NCI-H526 (cell line): ENCODE measurements at places on chromosomes 3 and 15.

GRCh38 chr3:113153499-113154107 is 57.8 kb upstream of the BOC start:
- no peak for DNase-seq

- DNase-seq, result no peak
These were observed 64.2 kb downstream of the ST3GAL6 start for GRCh38 chr3:98827221-98827920.

- DNase-seq, result no peak
These were observed 276.6 kb downstream of the UACA start for GRCh38 chr15:70486451-70487386.

DNA sequence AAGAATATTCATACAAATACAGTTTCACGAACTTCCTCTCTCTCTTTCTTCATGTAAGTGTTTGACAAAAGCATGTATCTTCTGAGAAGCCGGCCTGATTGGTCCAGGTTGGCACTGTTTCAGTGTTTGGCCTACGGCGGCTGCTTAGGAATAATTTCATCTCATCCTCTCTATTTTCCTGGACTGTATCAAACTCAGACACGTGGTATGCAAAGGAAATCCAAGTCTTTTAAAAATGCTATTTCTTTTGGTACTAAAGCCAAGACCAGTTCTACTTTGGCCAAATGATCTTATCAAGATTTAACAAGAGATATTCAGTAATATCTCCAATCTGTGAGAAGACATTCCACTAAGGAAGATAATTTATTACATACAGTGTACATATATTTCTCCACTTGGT is 152.8 kb downstream of the TIGIT start:
- peak; percentile 43 for DNase-seq

DNA sequence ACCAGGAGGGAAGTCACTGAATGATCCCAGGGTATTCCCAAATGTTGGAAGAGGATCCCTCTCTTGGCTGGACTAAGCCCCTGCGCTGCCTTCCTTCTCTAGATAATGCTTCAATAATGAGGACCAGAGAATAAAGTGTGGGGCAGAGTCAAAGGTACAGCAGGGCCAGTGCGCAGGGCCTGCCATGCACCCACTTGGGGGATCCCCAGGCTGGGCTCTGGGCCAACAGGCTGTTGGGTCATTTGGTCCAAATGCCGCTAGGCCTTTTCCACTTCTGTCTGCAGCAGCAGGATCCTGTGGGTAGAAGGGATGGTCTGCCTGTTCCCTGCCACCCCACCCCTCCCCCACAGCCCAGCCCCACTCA is 5.7 kb upstream of the CLK3 start:
- DNase-seq, result no peak

DNA sequence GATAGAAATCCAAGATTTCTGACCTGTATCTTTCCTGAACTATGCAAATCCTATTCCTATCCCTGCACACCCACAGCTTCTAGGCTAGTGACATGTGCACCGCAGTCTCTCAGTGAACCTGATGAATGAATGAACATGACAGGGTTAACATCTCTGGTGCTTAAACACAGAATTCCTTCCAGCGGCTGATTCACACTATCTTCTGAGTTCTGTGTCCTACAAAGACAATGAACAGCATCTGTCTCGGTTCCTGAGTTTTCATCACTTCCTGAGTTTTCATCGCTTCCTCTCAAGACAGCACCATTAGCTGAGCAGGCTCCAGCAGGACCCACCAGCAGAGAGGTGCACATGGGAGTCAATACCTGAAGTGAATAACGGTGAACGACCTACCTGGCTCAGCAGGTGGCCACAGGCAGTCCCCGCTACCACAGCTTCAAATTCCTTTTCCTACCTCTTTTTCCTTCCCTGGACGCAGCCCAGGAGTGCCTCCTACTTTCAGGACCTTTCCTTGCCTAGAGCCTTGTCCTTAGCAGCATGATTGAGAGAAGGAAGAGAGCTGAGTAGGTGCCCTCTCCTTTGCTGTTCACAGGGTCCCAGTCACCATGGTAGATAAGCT is 113.5 kb downstream of the IGF2BP2 start:
- no peak for DNase-seq

DNA sequence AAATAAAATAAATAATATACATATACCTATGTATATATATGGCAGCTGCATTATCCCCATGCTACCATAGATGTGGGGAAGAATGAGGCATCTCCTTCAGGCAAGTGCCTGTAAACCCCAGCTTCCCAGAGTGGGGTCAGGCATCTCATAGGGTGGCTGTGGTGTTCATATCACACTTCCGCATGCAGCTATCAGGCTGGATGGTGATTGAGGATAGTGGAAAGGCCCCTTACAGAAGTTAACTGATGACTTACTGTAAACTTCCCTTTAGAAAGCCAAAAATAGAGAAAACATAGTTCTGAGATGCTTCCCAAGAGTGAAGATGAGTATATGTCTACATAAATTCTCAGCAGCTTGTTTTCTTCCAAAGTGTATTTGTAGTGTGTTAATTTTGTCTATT is 3.5 kb upstream of the PP2D1 start:
- no peak for DNase-seq

DNA sequence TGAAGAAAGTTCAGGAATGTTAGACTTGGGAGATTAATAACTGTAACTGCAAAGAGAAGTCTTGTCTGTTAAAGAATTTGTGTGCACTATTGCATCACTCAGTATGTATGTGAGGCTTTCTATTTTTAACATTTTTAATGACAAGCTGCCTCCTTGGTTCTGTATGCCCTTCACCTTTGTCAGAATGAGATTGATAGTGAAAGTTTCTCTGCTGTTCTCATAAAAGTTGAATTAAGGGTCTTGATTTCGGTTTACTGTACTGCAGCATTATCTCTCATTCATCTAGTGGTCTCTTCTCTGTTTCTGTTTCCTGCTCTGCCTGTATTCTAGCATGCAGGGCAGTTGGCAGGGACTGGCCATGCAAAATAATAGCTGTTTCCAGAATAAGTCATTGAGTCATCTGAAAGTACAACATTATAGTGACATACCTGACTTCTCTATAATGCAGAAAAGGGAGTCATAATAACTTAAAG is 454.9 kb downstream of the IL5RA start:
- DNase-seq, result no peak

- DNase-seq, result no peak
These were observed 34.9 kb upstream of the LIMD1 start for GRCh38 chr3:45559560-45560118.

GRCh38 chr3:49638445-49638844 is 35.7 kb upstream of the APEH start:
- no peak for DNase-seq

GRCh38 chr3:85007195-85008094 is 48.7 kb downstream of the CADM2 start:
- peak; percentile 22 for DNase-seq

DNA sequence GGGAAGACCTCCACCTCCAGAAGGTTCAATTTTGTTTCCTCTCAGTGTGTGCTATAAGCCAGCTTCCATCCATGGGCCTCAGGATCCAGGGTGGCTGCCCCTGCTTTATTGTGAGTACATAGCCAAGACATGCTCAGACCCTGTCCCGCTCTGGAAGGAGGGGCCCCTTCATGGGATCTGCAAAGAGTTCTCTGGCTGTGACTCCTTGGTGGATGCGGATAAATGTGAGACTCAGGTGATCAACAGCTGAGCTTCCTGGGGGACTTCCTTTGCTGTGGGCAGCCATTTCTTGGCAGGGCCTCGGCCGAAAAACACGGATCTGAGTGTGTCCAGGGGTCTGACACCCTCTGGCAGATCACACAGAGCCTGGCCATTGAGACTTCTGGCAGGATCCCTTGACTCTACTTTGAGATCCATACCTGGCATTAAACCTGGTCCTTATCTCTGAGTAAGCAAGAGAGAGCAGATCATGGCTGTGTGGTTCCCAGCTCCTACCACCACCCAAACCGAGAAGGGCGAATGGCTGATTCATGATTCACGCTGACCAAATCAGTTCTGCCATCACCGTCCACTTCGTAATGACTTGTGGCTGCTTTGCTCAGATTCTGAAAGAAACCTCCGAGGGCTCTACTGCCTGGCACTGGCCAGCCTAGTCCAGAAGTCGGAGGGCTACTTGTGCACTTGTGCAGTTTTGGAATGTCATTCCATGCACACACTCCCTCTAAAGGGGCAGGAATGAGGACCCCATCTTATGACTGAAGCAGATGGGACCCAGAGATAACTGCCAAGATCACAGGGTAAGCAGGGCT is 68.1 kb downstream of the SENP2 start:
- DNase-seq, result no peak

DNA sequence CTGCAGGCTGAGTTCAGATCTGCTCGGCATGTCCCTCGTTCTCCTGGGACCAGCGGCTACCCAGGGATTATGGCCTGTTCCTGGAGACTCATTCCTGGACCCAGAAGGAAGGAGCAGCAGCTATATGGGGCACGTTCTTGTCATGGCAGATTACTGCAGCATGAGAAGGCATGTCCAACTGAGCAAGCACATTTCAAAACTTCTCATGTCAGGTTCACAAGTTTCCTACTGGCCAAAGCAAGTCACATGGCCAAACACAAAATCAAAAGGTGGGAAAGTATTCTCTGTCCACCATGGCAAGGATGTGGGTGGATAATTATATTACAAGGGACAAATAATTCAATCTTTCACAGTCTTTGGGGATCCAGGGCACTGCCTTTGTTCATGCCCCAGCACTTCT is 71.9 kb upstream of the C15orf39 start:
- DNase-seq, result no peak

DNA sequence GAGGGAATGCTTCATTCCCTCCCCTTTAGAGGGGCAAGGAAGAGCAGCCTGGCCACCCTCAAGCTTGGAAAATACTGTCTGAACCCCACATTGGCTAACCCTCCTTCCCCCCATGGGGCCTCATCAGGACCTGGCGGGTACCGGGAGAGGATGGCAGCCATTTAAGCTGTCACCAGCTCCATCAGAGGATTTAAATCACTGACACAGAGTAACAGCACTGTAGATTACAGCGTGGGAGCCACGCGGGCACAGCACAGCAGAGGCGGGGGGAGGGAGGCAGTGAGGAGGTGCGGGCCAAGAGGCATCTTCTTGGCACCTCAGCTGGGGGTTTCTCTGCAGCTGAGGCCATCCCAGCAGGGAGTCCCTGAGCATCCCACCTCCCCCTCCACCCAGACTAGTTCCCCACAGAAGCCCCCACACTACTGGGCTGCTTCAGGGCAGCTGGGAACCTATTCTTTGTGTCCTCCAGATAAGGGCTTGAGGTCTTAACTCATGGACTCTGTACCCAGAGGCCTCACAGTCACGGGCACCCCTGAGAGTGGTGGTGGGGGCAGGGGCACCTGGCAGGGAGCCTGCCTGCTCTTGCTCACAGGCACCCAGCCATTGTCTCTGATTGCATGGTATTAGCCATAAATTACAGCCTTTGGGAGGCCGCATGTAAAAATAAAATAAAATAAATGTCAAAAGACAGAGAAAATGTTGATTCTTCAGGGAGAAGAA is 21.9 kb upstream of the CACNA2D2 start:
- DNase-seq, result no peak

DNA sequence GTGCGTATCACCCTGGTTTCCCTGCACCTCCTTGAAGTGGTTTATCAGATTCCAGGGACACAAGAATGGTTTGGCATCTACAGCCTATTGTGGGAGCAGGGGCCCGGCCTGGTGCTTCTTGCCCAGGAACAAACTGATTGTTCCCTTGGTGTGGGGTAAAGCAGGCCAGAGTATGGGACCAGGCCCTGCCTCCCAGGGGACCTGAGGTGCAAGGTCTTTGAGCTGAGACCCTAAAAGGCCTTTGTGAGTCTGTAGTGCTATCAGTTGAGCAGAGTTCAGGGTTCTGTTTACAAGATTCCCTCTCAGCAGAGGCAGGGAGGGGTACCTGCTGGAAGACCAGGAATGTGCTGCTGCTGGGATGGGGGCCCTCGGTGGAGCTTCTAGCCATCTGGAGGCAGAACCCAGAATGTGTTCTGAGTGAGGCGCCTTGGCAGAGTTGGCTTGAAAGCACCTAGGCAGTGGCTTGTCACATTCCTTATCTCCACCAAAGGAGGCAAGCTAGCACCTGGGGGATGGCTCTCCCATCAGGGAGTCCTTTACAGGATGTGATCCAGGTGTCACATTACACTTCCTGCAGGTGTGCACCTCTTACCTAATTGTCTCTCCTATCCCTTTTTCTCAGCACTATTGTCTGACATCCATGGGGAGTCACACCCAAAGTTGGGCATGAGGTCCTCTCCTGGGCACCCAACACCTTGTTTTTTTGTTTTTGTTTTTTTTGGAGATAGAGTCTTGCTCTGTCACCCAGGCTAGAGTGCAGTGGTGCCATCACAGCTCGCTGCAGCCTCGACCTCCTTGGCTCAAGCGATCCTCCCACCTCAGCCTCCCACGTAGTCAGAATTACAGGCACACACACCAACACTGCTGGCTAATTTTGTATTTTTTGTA is 13.1 kb downstream of the FLNB start:
- peak; percentile 18 for DNase-seq

DNA sequence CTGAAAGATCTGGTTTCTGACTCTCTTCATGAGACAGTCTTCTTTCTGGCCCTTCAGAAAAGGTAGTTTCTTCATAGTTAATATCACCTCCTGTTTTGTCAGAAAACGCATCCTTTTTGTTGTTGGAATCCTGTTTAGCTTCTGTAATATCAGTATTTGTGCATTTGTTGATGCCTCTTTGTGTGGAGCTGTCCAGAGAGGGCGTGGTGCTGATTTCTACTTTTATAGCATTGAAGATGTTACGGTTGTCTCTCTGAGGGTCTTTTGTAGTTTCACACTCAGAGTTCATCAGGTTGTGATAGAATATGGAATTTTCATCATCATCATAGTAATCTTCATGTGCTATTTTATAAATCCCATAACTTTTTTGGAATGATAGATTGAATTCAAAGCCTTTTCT is 8.9 kb downstream of the GPR149 start:
- no peak for DNase-seq

DNA sequence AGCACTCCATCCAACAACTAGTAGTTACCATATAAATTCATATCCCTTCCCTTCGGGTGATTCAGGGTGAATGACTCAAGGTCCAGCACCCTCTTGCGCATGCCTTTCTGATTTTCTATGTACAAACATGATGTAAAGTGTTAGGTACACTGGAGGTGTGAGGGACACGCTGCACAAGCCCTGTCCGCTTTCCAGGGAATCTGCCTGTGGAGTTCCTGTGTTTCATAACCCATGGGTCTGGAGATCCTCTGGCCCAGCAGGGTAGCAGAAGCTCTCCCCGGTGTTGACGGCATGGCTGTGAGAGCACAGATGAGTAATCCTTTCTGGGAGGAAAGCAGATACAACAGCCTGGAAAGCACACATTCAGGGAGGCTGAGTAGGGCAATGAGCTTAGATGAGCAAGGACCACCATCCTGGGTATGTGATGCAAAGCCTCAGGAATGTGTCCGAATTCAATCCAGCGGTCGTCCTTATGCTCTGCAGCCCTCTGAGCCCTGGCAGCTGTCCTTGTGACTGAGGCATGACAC is 142.9 kb upstream of the TP63 start:
- no peak for DNase-seq

DNA sequence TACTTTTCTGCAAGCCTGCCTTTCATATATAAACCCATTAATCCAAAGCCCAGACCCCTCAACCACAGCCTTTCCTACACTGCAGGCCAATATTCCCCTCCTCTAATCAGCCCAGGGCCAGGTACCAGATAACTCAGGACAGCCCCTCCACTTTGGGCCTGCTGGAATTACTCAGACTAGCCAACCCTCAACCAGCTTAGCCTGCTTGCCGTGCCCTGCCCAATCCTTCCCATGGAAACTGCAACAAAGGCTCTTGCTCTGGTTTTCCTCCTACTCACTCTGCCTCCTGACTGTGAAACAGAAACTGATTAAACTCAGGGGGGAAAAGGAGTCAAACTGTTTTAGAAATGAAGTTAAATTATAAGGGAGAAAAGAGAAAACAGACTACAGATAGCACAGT is 248.1 kb downstream of the KLF13 start:
- DNase-seq, result no peak
